ENCODE measurements at places on chromosomes 2 and 18.

DNA sequence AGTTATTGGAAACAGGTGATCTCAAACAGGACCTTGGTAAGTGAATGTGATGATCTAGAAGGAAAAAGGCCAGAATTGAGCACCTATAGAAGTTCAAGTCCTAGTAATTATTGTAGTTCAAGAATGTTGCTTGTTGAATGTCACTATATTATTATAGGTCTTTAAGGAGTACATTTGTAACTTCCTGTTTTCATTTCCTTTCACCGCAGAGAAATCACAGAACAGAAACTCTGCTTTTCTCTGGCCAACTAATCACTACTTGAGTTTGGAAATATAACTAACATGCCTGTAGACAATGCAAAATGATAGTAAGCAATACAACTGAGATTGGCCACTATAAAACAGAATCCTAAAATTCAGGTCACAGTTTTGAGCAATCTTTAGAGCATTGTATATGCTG lies 61.8 kb upstream of the EFEMP1 start:
- DNase-seq, result no peak

GRCh38 chr2:179239195-179239594 lies 25.4 kb downstream of the SESTD1 start:
- DNase-seq, result no peak

DNA sequence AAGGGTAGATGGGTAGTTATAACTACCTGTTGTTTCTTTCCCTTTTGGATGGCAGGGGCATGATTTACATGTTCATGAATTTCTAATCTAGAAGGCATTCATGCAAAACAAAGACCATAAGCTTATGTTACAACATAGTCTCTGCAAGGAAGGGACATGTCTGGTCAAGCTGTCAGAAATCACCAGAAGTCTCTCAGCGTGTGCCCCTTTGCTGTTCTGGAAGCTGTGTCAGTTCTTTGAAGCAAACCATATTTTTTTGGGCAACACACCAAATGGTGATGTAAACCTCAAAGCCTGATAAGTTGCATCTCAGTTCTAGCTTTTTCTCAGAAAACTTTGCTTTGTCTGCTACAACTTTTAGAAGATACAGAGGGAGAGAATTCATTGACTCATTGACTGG lies 173.5 kb upstream of the CTAGE1 start:
- no peak for DNase-seq

- no peak for DNase-seq
Measured at GRCh38 chr2:86243272-86243671, 44.0 kb downstream of the MRPL35 start.

DNA sequence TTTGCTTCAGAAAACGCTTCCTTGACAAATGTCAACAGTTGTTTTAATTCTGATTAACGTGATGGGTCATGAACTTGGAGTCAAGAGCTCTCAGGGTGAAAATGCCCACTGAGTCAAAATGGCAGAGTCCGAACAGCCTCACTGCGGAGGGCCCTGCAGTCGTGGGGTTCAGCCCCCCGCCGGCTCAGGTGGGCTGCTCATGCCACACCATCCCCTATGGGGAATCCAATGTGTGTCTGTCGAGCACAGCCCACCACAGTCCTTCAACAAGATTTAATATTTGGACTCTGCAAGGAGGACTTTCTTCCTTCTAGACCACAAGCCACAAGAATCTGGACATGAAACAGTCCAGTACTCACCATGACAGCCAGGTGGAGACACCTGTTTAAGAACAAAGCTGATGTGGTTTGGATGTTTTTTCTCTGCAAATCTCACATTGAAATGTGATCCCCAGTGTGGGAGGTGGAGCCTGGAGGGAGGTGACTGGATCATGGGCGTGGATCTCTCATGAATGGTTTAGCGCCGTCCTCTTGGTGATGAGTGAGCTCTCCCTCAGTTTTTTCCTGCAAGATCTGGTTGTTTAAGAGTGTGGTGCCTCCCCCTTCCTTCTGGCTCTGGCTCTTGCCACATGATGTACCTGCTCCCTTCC lies 201.0 kb downstream of the NDUFA10 start:
- DNase-seq, result no peak

DNA sequence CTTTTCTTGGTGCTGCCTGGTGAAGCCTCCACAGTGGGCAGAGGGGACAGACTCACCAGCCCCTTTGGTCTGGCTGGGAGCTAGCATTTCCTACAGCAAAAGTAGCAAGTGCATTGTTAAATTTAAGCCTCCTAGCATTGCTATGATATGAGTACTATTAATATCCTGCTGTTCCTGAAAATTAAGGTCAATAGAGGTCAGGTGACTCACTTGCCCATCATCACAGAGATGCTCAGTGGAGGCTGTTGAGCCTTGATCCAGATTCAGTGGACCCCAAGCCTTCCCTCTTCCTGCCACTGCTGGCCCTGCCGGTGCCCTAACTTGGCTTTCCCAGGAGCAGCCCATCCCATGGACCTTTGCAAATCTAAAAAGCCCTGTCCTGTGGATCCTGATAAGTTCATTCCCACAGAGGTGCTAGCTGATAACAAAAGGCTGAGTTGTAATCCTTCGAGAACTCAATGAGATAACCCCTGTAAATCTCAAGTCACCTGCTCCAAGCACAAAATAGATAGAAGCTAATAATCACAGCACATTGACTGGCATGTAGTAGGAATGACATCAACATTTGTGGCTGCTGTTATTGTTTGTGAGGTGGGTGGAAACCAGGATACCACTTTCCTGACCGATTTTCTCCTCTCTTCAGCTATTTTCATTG lies 84.4 kb downstream of the THNSL2 start:
- no peak for DNase-seq

Measured in caudate nucleus (tissue), 63 donors.